Activated naive CD4-positive, alpha-beta T cell treated with anti-CD3 and anti-CD28 coated beads, Interleukin-2, amount 10 ng/mL, durations not matched to agents 7 days and 5 days (primary cell): ENCODE measurements at places on chromosomes 11 and 22.

DNA sequence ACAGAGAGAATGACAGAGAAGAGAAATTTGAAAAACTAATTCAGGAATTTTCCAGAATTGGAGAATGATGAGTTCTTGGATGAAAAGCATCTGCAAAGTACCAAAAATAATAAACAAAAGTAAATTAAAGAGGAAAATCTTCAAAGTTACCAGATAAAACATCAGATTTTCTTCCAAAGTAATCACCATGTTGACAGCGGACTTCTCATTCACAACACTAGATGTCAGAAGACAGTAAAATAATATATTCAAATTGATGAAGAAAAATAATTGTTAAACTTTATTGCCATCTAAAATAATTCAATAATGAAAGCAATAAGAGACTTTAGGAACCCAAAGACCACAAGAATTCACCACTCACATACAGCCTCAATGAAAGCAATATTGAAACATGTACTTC lies 355.2 kb downstream of the DYNC2H1 start:
- DNase-seq = no peak

DNA sequence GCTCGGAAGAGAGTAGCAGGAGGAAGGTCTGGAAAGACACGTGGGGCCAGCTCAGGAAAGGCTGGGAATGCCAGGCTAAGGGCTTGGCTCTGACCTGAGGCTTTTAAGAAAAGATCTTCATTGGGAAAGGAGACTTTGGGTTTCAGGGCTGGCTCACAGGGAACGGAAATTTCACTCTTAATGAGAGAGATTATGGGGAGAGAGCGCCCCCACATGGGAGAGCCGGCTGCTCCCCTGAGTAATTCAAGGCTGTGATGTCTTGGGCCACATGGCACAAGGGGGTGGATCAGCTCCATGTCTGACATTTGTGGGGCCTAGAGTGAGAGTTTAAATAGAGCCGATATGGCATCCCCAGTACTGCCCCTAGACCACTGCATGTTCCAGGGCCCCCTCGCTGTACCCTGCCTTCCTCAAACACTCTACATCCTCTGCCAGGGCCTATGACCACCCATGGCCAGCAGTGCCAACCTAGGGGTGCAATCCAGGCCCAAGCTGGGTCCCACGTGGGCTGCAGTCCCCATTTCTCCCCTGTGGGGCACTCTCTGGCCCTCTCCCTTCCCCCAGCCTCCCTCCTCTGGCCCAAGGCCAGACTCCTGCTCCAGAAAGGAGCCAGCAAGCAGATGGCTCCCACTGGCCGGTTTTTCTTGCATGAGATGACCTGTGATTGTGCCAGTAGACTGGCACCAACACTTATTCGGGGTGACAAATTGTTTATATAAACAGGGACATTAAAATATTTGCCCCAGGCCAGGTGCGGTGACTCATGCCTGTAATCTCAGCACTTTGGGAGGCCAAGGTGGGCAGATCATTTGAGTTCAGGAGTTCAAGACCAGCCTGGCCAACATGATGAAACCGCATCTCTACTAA lies 75.2 kb downstream of the ISX start:
- no peak for DNase-seq

DNA sequence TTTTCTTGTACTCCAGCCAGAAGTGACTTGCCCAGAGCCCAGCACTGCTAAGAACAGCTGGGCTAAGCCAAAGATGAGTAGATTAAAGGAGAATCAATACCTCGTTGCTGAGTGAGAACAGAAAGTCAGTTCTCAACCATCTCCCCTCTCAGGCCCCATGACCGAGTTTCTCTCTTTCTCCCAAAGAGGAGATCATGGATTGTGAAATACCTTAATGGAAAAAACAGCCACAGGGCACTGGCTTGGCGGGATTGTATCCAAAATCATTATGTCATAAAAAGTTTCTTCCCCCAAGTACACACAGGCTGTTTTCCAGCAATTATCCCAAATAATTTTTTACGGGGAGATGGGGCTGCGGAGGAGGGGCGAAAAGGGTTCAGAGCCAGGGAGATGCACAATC lies 111.8 kb upstream of the TMEM45B start:
- no peak for DNase-seq

GRCh38 chr11:85182441-85183387 lies 444.4 kb downstream of the DLG2 start:
- no peak for DNase-seq

DNA sequence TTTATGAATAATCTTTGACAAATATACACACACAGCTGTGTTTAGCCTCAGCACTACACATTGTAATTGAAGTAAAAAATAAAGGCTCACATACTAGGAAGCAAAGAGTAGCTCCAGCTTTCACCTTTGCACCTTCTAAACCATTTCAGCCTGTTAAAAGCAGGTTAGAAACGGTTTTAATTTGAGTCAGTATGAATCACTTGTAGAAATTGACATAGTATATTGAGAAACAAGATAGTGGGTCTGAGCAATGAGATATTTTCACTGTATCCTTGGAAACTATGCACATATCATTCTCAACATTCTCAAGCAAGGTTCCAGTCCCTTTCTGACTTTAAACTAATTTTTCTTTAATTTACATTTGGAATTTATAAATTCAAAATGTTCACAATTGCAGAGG lies 380.3 kb downstream of the AASDHPPT start:
- no peak for DNase-seq
